Cardiac muscle cell (in vitro differentiated cells and primary cell): ENCODE measurements at places on chromosomes 12 and 14. TPM values are rescaled to one million over a fixed set of nuclear protein-coding genes. Genes with fewer than 3 reads are reported as not detected.

Gene PARPBP
- polyA plus RNA-seq: 8.2 and 12.1 TPM in 2 replicates

DNA sequence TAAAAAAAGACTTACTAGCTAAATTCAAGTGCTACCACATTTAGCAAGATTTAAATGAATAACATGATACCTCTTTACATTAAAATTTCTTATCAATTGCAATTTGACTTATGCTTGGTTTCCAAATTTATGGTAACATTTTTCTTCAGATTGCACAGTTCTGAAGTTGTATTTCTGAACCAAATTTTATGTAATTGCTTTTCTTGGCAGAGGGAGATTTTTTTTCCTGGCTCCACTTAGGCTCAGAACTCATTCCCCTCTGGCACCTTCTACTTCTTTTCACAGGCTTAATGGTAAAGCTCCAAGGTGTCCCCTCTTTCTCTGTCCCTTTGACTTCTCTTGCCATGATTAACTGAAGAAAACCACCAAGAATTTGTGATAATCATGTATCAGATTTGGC lies 99.8 kb upstream of the TMTC1 start:
- DNase-seq: no peak

DNA sequence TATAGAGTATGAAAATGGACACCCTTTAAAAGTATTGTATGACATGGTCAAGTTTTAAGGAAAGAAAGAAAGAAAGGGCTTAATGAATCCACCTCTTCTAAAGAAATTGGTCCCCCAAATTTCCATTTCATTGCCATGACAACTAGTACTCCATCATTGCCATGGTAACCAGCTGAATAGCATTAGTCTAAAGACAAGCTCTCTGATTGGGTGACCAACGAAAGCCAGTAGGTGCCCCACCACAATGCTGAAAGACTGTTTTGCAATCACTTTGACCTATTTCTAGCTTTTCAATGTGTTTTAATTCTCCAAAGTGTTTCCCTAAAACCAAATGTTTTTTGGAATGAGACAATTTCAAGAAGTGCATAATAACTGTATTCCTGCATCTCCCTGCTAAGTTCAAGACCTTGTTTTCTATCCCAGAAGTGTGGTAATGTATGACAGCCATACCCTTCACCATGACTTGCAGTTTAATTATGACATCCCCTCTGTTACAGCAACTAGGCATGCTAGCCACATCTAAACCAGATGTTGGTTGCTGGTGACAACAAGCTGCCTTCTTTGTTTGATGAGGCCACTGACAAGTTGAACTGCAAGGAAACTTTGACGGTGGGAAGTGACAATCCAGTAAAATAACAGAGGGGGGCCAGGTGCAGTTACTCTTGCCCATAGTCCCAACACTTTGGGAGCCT lies 46.7 kb downstream of the KICS2 start:
- DNase-seq: peak; percentile 51

DNA sequence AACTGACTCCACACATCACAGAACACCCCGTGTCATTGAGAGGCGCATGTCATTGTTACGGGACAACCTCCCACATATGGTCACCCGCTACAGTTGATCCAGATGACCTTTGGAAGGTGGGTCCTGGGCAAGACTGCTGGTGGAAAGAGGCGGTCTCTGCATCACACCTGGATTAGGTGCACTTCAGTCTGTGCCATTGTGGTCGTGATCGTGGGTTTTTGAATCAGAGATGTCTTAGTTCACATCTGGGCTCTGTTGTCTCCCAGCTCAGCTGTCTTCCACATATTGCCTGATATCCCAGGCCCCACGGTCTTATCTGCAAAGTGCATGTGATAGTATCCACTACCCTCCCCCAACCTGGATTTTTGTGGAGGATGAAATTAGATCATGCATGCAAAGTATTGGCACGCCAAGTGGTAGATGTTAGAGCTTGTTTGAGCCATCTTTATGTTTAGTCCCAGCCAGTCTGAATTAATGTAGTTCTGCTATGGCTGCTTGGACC lies 208.7 kb upstream of the FOXN3 start:
- DNase-seq: no peak

Gene EFS
- 16.7 and 22.2 TPM in 2 replicates for polyA plus RNA-seq

GRCh38 chr12:118361092-118361404 lies 11.7 kb downstream of the TAOK3 start:
- peak; percentile 16 for DNase-seq

- peak; percentile 13 for DNase-seq
These were observed 460.4 kb downstream of the DPF3 start for GRCh38 chr14:72433511-72433910.

GRCh38 chr12:71134405-71134804 lies 23.4 kb downstream of the TSPAN8 start:
- DNase-seq: no peak

DNA sequence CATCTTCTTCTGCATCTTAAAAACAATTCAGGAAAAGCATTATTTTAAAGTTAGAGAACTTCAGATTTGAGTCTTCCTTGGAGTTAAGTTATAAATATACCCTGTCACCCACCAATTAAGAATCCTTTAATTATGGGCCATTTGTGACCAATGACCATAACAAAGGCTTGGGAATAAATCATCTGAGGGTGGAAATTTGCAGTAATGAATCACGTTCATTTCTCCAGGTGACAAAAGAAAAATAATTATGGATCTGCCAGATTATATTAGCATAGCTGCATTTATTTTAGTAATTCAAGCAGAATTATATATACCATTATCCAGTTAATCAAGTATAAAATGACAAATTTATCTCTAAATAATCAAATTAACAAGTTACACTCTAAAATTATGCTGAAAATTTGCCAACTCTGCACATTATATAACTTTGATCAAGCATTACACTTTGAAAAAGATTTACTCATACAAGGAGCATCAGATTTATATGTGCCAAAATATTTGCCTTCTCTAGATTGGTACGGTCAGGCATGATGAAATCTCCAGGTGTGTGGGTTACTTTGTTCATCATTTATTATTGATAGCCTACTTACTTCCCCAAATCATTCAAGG lies at the start of gene OR4K14:
Gene OR4K14 (minus strand): TSS at position 51 of the 609 bp plus-strand sequence. CDS start 4,114 bp downstream, outside the sequence.
- no peak for DNase-seq

GRCh38 chr12:27824126-27824842 lies 44.2 kb upstream of the MANSC4 start:
- no peak for DNase-seq

DNA sequence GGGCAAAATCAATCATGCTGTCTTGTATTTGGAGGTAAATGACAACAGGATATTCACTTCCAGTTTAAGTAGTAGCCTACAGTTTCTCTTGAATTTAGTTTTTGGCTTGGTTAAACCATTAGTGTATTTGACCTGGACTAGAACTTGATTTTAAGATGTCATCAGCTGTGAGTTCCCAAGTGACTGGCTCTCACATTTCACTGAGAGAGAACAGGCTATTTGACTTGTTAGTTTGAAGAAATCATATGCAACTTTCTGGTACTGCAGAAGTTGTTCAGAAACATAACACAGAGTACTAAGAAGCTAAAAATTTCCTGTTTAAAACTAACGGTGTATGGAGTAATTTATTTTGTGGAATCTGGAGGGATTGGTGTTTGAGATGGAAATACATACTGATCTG lies 22.3 kb downstream of the MNAT1 start:
- DNase-seq: peak; percentile 18

GRCh38 chr12:54562750-54563356 lies 13.5 kb downstream of the PDE1B start:
- DNase-seq: no peak

Gene FBXL14
- 17.8 and 34.3 TPM in 2 replicates for polyA plus RNA-seq

- peak; percentile 97 for DNase-seq
These were observed 51.0 kb upstream of the SRSF5 start for GRCh38 chr14:69715725-69716477.

Gene CCNB1IP1
- 63.7 and 76.9 TPM in 2 replicates for polyA plus RNA-seq

GRCh38 chr12:46815809-46816208 lies 10.0 kb downstream of the SLC38A4 start:
- DNase-seq: no peak

DNA sequence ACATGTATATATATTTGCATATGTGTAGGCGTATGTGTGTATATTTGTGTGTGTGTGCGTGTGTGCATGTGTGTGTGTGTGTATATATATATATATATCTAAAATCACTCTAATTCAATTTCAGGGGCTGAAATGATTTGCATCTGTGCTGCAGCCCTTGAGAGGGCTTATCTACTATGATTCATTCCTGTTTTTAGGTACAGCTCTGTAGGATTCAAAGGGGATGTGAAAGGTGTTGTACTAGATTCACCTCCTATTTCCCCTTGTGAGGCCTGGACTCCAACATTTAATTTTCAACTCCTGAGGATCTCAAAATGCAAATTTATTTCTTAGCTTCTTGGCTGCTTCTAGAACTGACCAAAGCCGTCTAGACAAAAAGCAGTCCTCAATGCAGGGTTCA lies 11.1 kb downstream of the ERP27 start:
- no peak for DNase-seq
